Lower leg skin (tissue), 4 donors: ENCODE measurements at places on chromosomes 3 and 15.

DNA sequence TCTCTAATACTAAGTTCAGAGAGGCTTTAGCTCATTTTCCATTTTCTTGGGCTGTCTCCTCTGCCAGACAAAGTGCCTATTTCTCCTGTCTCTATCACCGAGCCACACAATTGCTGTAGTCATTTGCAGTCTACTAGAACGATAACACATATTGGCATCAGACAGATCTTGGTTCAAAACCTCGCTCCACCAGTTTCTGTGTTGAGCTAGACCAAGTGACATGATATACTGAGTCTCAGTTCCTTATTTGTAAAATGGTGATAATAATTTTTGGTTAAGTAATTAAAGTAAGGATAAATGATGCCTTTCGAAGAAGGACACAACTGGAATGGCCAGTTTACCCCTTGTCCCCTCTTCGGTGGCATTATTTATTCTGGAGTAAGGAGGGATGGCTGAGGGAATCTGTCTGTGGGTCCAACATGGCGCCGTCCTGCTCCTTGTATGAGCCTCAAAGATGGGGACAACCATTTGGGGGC is 398 bp upstream of the RAB7A start:
- DNase-seq = no peak

DNA sequence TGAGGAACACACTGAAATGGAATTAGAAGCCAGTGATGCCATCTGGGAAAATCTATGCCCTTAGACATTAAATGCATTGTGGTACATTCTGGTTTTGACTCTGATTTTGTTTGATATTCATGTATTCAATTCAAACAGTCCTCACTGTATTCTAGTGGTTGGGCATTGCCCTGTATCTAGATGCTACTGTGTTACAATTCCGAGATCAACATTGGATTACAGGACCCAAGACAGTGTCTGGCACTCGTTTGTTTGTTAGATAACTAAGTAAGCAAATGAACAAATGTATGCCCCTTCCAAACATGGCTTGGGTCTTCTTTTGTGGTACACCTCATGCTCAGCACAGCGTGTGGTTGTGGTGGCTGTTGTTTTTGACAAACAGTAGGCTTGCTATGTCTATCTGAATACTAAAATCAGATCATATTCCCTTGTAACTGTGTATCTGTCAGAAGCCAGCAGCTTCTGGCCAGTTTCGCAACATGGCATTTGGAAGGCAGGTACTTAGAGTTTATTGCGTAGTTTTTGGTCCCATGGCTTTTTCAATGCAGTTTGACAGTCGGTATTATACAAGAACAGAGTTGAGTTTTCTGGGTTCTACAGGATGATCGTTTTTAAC is 5.7 kb downstream of the FILIP1L start:
- DNase-seq = no peak

DNA sequence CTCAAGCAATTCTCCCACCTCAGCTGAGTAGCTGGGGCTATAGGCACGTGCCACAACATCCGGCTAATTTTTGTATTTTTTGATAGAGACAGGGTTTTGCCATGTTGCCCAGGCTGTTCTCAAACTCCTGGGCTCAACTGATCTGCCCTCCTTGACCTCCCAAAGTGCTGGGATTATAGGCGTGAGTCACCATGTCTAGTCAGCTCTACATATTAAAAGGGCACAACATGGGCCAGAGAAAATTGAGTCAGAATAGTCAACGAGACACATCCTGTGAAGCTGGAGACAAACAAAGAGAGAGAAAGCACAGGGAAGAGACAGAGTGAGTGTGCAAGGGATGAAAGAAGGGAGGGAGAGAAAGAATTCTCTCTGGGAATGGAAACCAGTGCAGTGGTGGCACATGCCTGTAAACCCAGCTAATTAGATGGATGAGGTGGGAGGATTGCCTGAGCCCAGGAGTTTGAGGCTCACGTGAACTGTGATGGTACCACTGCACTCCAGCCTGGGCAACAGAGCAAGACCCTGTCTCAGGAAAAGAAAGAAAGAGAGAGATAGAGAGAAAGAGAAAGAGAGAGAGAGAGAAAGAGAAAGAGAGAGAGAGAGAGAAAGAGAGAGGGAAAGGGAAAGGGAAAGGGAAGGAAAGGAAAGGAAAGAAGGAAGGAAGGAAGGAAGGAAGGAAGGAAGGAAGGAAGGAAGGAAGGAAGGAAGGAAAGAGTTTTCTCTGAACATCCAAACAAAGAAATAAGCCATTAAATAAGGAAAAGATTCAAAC is 107.2 kb upstream of the SLC25A36 start:
- DNase-seq = no peak

DNA sequence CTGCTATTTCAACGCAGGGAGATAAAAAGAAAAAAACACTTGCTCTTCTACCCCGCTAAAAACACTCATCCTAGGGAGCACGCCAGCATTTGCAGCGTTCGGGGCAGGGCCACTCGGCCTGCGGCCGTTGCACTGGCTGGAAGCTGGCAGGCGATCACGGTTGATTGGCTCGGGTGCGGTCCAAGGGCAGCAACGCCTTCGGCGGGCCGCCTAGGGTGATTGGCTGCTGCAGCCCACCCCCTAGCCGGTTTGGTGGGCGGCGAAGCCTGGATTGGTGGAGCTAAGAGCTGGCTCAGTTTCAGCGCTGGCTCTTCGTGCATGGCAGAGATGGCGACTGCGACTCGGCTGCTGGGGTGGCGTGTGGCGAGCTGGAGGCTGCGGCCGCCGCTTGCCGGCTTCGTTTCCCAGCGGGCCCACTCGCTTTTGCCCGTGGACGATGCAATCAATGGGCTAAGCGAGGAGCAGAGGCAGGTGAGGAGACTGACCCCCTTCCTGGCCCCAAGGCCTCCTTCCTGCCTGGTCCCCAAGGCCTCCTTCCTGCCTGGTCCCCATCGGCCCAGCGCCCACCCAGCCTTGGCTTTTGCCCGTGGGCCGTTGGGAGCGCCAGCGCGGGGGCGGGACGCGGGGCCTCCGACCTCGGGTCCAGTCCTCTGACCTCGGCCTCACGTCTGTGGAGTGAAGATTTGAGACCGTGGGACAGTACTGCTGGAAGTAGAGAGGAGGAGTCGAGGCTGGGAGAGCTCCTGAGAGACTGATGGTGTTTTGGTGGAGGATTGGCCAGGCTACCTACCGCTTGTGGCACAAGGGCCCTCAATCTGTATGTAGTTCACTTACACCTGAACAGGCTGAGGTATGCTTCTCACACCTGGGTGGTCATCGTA is at the start of gene IVD:
Gene IVD, plus strand, starts transcription at position 295 of the 881 bp plus-strand sequence. Its CDS starts 33 bp downstream, at position 328.
- peak; percentile 97 for DNase-seq

DNA sequence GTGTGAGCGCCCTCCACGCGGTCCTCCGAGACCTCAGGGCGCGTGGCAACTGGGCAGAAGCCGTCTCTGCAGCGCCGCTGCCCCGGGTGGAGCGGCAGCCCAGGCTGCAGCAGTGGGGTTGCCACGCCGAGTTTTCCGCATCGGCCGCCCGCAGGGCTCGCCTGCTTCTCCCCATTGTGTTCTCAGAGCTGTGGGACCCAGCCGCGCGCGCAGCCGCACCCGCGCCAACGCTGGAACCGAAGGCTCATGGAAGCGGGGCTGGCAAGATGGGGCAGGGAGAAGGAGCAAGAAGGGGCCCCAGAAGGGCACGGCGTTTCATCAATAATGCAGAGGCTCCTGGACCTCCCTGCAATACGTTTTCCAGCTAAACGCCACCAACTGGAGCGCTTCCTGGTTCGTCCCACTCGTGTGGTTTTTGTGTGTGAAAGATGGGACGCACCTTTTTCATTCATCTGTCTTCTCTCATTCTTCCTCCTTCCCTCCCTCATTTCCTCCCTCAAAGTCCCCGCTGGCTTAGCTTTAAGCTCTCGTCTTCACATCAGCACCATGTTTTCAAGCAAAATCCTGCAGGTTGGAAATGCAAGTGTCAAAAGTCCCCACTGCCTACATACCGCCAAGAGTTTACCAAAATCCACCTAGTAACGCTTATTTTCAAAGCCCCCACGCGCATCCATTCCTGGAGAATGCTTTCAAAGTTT is 1.2 kb downstream of the ROBO1 start:
- DNase-seq = no peak

DNA sequence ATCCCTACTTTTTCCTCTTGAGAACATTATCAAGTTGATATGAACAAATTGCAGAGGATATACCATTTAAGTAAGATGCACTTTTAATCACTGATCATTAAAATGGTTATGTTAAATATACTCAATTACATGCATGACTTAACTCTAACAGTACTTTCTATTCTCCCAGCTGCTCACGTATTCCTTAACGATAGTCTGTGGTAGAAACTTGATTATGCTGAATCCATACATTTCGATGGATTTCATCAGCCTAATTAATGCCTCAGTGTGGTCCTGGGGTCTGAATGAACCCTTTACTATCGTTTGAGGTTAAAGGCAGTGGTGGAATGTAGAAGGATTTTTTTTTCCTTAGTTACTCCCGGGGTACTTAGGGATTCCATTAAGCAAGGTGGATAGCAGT is 18.6 kb downstream of the SOX2 start:
- no peak for DNase-seq

GRCh38 chr3:9361691-9362388 is 1.0 kb upstream of the THUMPD3 start:
- no peak for DNase-seq

DNA sequence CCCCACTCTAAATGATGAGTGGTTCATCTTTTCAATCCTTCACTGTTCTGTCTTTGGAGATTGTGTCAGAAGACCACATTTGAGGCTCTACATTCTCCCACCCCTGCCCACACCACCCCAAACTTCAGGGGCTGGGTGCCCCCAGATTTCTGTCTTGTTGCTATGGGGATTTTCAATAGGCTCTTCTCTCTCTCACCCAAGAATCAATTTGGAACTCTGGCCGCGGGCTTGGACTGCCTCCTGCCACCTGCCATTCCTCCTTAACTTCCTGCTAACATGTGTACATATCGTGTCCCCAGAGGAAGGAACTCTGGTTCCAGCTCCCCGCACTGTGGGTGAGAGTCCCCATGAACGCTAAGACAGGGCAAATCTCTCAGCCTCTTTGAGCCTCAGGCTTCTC is 67.4 kb upstream of the LARS2 start:
- DNase-seq = no peak

DNA sequence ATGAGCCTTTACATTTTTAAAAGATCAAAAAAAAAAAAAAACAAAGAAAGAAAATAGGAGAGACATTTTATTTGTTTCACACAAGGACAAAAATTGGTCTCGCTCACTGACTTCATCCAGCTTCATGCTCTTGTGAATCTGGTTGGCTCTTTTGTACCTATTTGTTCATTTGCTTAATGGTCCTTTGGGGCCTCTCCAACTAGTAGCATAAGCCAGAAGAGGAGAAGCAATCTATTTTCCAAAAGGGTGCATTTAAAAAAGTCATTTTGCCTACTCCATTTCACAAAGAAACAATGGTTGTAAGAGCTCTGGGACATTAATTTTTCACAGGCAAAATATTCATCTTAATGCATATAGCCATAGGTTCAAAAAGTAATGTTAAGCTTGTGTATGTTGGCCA is 168.3 kb upstream of the ADAMTS9 start:
- no peak for DNase-seq

GRCh38 chr3:141648055-141648910 is 89.8 kb upstream of the RNF7 start:
- DNase-seq = no peak

DNA sequence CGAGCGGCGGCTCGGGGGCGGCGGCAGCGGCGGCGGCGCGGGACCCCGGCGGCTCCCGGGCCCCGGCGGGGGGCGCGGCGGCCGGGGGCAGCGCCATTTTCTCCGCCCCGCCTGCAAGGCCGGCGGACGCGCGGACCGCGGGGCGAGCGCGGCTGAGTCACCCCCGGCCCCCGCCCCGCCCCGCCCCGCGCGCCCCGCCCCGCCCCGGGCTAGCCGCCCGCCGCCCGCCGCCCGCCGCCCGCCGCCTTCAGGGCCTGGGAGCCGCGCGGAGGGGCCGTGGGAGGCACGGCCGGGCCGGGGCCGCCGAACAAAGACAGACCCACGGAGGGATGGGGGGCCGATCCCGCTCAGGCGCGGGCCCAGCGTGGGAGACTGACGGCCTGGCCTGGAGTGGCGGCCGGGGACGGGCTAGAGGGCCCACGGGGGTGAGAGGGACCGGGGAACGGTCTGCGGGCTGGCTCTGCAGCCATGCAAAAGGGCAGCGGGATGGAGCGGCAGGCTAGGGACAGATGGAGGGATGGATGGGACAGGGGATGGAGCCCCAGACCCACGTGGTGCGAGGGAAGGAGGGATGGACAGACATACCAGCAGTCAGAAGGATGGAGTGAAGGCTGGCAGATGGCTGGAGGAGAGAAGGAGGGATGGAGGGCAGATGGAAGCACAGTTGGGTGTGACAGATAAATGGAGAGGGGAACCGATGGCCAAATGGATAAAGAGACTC is at the start of gene EIF4E3:
Gene EIF4E3, minus strand, starts transcription at position 132 of the 721 bp plus-strand sequence. Its CDS starts 35 bp downstream, at position 97.
- no peak for DNase-seq

GRCh38 chr3:42014458-42014920 is 52.6 kb upstream of the ULK4 start:
- DNase-seq = no peak

DNA sequence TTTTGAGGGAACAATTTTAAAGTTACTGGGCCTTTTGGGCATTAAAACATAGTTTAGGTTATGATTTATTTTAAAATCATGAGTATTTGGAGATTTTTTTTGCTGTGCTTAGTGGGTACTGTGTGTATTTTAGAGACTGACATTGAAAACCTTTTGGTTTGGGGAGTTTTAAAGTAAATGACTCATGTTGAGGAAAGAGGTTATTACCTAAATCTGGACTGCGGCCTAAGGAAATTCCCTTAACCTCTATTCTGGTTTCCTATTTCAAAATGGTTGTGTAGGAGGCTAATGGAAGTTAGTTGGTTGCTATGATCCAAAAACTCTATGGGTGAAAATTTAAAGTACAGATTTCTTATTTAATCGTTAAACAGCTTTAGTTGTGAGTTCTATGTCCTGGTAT is 57.3 kb upstream of the DPH6 start:
- no peak for DNase-seq

GRCh38 chr3:119664850-119665379 is 4.5 kb upstream of the POPDC2 start:
- DNase-seq = no peak

- DNase-seq = no peak
Measured at GRCh38 chr3:128895843-128896697, 16.6 kb downstream of the ACAD9 start.

- no peak for DNase-seq
Measured at GRCh38 chr3:23713641-23714040, 92.1 kb upstream of the UBE2E1 start.

DNA sequence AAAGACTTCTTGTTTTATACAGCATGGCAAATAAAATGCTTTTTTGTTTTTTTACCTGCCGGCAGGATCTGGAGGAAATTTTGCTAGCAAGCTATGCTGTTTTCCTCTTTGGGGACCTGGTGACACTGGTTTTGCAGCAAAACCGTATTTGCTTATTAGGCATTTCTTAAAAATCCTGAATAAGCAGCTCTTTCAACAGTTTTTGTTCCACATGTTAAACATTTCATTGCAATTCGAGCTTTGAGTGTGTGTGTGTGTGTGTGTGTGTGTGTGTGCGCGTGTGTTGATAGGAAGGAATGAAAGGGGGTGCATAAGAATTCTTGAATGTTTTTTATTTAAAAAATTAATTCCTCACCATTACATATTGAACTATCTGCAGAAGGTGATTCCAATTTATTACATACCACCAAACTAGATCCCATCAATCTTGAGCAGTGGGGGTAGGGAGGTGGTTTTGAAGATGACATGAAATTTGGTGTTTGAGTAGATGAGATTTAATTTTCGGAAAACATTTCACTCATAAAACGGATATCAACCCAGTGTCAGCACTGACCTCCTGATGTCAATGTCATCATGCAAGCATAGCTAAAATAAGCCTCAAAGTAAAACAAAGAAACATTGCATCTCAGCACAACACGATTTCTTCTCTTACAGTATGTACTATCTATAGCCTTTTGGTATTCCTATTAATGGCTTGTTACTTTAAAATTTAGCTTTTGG is 17.3 kb downstream of the ZBTB38 start:
- DNase-seq = no peak

GRCh38 chr3:78255403-78255802 is 1215.5 kb downstream of the ROBO2 start:
- DNase-seq = no peak
